ENCODE measurements at places on chromosomes 7 and 10. TPM values are rescaled to one million over a fixed set of nuclear protein-coding genes. Genes with fewer than 3 reads are reported as not detected.

- no peak for DNase-seq
These were observed 3.5 kb upstream of the AKR1B1 start for GRCh38 chr7:134462337-134462925.

DNA sequence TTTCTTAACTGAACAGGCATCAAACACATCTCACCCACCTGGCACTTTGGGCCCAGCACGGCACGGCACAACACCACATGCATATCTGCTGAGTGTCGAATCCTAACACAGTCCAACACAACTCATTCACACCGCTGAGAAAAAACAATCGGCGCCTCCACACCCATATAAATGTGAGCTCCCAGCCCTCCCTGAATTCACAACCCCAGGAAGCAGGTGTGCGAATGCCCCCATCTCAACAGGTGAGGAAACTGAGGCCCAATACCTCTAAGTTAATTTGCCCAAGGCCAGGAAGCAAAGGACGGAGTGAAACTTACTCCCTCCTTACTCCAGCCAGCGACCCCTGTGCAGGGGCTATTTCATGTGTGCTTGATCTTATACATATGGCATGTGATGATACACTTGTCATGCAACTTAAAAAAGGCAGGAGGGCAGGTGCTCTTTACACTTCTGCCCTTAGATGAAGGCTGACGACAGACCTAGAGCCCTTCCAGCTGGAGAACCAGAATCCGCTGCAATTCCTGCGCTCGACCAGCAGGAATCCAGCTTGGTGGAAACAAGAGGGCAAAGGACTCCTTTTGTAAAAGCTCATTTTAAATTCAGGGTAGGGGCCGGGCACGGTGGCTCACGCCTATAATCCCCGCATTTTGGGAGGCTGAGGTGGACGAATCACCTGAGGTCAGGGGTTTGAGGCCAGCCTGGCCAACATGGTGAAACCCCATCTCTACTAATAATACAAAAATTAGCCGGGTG, 116.0 kb downstream of the LARP4B start:
- no peak for DNase-seq

- DNase-seq, result no peak
These were observed 9.9 kb downstream of the ZNF365 start for GRCh38 chr10:62384057-62384446.

GRCh38 chr10:49347827-49348226, 48.1 kb downstream of the DRGX start:
- no peak for DNase-seq

DNA sequence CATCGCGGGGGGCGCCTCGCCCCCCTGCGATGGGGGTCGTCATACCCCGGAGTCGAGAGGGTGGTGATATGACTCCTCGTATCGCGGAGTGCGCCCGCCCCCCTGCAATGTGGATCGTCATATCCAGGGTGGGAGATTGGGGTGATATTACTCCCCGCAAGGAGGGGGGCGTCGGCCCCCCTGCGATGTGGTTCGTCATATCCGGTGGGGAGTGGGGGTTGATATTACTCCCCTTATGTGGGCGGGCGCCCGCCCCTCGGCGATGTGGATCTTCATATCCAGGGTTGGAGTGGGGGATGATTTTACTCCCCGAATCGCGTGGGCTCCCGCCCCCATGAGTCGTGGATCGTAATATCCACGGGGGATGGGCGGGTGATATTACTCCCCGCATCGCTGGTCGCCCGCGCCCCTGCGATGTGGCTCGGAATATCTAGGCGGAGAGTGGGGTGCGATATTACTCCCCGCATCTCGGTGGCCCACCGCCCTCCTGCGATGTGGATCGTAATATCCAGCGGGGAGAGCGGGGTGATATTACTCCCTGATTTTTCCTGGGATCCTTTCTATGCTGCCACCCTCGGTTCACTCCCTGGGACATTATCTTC, 36.9 kb downstream of the MEIG1 start:
- DNase-seq, result no peak

- DNase-seq, result no peak
These were observed 526.2 kb upstream of the PFKP start for GRCh38 chr10:2541176-2541575.

UPK3B gene
- 23.6 TPM for total RNA-seq

BZW2 gene
- 70.1 TPM for total RNA-seq

All from urinary bladder (tissue), 4 donors.